Upper lobe of right lung (tissue), 1 donor: ENCODE measurements at places on chromosomes 4 and X.
A peak's percentile ranks its signal among the peaks of the same experiment; 100 is the strongest.

GRCh38 chr4:128538111-128538882 lies 250.7 kb upstream of the PGRMC2 start:
- DNase-seq = no peak

- DNase-seq = no peak
Observed at GRCh38 chr4:151729731-151730559, 30.9 kb downstream of the GATB start.

- no peak for DNase-seq
Observed at GRCh38 chr4:155975511-155975910, 21.8 kb upstream of the CTSO start.

- DNase-seq = peak; percentile 56
Observed at GRCh38 chr4:1566838-1567518, 117.1 kb downstream of the FAM53A start.

- peak; percentile 67 for DNase-seq
Observed at GRCh38 chr4:47686294-47686872, 151.5 kb downstream of the CORIN start.

GRCh38 chrX:13357925-13358324 lies 38.1 kb upstream of the ATXN3L start:
- no peak for DNase-seq

DNA sequence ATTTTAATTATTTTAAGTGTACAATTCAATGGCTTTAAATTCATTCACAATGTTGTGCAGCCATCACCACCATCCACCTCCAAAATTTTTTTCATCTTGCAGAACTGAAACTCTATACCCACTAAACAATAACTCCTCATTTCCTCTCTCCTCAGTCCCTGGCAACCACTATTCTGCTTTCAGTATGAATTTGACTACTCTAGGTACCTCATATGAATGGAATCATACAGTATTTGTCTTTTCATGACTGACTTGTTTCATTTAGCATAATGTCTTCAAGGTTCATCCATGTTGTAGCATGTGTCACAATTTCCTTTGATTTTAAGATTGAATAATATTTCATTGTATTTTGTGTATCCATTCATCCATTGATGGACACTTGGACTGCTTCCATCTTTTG lies 46.9 kb downstream of the KIF4A start:
- no peak for DNase-seq

- DNase-seq = no peak
Observed at GRCh38 chr4:81213671-81214070, 1.4 kb downstream of the PRKG2 start.

- no peak for DNase-seq
Observed at GRCh38 chr4:93791570-93792195, 36.9 kb upstream of the ATOH1 start.

- no peak for DNase-seq
Observed at GRCh38 chrX:117854806-117855205, 261.8 kb downstream of the KLHL13 start.

DNA sequence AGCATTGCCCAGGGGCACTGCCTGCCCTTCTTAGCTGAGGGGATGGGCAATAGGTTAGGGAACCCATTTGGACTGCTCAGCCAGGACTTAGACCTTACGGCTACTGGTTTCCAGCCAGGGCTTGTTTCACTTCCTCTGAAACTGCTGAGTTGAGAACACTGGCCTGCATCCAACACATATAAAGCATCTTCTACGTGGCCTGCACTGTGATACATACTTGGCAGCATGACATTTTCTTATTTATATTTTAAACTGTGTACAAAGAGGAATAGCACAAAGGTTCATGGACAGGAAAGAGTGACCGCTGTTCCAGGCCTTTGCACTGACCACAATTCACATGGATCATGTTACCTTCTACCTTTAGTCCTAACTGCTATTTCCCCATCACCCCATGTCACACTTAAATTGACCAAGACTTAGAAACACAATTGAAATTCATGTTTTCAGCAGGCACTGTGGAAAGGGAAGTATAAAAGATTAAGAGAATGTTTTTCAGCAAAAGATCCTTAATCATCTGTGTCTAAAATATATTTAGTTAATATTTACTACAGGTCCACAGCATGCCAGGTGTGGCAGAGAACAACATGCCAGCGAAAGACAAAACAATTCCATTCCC lies 43.7 kb downstream of the NLGN4X start:
- no peak for DNase-seq

GRCh38 chrX:10074241-10074941 lies 82.4 kb upstream of the CLCN4 start:
- no peak for DNase-seq

DNA sequence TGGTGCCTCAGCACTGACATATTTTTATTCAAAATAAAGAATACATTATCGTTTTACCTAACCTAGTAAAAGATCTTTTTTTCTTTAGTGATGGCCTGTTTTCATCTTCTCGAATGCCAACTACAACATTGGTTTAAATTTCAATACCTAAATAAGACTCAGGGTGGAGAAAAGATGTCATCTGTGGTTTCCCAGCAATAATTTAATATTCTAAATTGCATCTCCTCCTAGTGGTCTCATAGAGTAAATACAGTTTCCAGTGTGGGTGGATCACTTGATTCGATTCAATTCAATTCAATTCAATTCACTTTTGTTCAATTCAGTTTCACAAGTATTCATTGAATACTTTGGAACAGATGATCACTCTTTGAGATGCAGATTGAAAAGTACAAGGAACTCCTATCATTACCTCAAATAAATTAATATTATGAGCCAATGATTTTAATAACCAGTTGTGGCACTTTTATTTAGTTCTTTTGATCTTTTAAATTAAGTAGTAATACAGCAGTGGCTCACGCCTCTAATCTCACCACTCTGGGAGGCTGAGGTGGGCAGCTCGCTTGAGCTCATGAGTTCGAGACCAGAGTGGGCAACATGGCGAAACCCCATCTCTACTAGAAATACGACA lies 427.2 kb downstream of the FAT4 start:
- no peak for DNase-seq

DNA sequence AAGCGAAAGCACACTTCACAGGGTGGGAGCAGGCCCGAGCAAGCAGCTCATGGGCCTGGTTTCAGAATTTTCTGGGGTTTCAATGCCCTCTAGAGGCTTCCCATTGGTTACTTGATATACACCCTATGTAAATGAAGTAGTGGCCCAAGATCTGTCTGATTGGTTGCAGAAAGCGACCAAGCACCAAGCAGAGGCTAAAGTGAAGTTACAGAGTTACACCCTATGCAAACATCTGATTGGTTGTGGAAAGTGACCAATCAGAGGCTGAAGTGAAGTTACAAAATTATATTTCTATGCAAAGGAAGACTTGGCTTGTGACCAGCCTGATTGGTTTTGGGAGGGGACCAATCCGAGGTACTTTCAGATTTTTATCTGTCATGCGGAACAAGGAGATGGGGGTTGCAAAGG lies 8.2 kb downstream of the FHIP1A start:
- DNase-seq = no peak

- DNase-seq = no peak
Observed at GRCh38 chr4:158535130-158535614, 13.5 kb downstream of the RXFP1 start.

GRCh38 chr4:118783887-118784286 lies 52.0 kb downstream of the SEC24D start:
- no peak for DNase-seq
